HL-60 (cell line): ENCODE measurements at places on chromosomes 2 and 18.

GRCh38 chr2:238643400-238643907 lies 204.4 kb upstream of the TWIST2 start:
- DNase-seq: no peak

DNA sequence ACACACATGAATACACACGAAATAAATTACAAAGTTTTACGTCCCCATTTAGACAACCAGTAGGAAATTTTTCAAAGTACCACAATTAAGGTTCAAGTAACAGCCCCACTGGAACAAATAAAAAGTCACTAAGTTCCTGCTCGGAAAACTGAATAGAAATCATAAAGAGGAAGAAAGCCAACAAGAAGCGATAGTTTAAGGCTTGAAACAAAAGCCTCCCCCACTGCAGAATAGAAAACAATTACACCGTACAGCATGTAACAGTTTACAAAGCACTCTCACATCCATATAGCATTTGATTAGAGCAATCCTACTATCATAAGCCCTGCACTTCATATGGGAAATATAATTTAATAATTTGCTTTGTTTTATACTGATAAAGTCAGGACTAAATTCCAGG lies 15.5 kb downstream of the KLF7 start:
- no peak for DNase-seq

DNA sequence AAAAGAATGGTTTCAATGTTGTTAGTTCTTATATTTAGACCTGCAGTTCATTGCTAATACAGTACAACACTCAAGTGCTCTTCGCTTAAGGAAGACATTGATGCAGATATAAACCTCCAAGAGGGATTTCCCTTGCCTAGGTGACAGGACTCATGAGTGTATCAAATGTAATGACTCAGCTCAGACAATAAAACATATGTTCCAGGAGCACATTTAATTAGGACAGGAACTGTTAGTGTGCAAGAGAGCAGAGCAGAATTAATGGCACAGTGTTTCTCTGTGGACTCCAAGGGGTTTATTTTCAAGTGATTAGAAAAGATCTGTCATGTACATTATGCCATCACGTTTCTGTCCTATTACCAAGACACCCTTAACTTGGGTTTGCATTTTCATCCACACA lies 375.0 kb downstream of the LRRTM4 start:
- DNase-seq: no peak

- no peak for DNase-seq
Measured at GRCh38 chr18:13270279-13270855, 51.8 kb downstream of the LDLRAD4 start.

- DNase-seq: no peak
Measured at GRCh38 chr18:73947180-73947921, 200.3 kb downstream of the FBXO15 start.

DNA sequence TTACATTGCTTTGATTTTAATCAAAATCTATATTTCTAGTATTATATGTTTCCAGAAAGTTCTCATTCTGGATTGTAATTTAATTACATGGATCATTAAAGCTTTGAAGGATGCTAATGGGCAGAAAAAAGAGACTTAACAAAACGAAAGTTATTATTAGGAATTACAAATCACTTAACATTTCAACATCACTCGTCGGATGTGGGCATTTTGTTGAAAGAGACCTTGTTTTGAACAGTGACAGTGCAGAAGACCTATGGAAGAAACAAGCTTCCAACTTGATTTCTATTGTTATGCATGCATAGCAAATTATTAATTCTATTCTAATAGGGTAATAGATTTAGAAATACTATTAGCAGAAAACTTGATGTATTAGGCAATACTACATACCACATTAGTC lies 31.4 kb upstream of the DARS1 start:
- DNase-seq: no peak

DNA sequence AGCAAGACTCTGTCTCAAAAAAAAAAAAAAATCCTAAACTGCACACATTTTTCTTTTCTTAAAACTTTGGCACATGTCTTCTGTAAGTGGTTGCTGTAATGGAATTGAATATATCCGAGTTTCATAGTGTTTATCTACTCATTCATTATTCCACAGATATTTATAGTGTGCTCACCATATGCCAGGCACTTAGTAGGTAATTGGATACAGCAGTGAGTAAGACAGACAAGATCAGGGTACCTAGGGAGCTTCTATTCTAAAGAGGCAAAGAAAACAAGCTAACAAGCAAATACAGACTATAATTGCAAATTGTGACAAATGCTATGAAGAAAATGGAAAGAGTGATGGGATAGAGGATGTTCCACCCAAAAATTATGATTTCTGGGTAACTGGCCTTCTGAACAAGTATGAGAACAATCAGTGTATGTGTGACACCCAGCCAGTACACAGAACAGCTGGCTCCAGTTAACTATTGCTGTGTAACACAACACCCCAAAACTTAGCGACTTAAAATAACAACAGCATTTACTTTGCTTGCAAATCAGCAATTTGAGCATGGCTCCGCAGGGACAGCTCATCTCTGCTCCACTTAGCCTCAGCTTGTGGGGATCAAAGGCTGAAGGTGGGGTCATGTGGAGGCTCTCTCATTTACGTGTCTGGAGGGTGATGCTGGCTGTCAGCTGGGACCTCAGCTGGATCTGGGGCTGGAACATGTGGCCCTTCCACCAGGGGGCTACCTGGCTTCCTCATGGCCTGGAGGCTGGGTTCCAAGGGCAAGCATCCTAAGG lies 224.9 kb downstream of the INSIG2 start:
- no peak for DNase-seq

GRCh38 chr2:158723921-158724802 lies 71.0 kb upstream of the DAPL1 start:
- DNase-seq: no peak

- DNase-seq: no peak
Measured at GRCh38 chr2:157466764-157467163, 22.9 kb upstream of the CYTIP start.

DNA sequence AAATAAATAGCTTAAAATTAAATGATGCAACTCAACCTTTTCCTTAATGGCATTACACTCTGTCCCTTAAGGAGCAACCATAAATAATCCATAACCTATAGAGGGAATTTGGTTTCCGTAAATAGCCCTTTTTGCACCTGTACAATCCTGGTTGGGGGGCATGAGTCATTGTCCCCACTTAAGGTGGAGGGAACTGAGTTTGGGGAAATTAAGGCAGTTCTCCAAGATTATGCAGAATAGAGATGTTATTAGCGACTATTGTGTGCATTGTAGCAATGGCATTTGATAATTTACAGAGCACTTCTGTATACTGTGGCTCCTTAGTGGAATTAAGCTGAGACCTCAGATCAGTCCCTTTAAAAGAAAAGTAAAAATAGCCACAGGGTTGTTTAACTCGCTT lies 6.6 kb downstream of the MYCN start:
- no peak for DNase-seq

GRCh38 chr2:173107629-173108022 lies 32.0 kb downstream of the MAP3K20 start:
- DNase-seq: no peak

GRCh38 chr2:46334389-46335271 lies 37.4 kb downstream of the EPAS1 start:
- no peak for DNase-seq

DNA sequence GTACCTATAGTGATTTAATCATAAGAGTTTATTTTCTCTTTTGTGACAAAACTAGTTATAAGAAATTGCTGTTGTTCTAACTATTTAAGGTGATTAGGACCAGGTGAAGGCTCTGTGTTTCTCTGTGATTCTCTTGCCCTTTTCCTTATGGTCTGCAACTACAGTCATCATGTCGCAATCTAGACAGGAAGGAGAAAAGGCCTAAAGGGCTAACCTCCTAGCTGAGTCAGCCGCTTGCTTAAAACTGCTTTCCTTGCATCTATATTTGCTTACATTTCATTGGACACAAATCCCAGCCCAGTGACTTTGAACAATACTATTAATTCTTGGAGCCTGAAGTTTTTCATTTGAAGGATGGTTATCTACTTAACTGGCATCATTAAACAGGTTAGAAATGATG lies 93.1 kb downstream of the PIK3C3 start:
- peak; percentile 66 for DNase-seq

GRCh38 chr18:36264283-36264682 lies 33.2 kb upstream of the FHOD3 start:
- DNase-seq: no peak

GRCh38 chr2:173149491-173149890 lies 73.8 kb downstream of the MAP3K20 start:
- DNase-seq: no peak

- DNase-seq: no peak
Measured at GRCh38 chr2:235666213-235666781, 172.5 kb downstream of the AGAP1 start.

- DNase-seq: no peak
Measured at GRCh38 chr2:237909801-237910475, 50.5 kb downstream of the RAMP1 start.

GRCh38 chr2:3179208-3179607 lies 198.4 kb downstream of the EIPR1 start:
- DNase-seq: no peak

- DNase-seq: no peak
Measured at GRCh38 chr2:179571721-179572120, 289.7 kb downstream of the ZNF385B start.

DNA sequence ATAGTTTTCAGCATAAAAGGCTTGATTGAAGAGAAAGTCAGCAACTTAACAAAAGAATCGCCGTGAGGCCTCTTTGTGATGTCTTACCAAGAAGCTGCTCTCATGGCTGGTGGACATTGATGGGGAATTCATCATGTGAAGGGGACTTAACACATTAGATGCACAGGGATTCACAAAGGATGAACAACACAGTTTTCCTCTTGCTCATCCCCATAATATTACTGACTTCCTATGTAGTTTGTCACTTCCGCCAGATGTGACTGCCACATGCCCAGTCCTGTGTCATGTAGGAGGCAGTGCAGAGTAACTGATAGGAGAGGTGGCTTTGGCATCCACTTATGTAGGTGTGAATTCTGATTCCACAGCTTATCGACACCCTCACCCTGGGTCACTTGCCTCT lies 232.6 kb upstream of the LYPD1 start:
- DNase-seq: no peak

DNA sequence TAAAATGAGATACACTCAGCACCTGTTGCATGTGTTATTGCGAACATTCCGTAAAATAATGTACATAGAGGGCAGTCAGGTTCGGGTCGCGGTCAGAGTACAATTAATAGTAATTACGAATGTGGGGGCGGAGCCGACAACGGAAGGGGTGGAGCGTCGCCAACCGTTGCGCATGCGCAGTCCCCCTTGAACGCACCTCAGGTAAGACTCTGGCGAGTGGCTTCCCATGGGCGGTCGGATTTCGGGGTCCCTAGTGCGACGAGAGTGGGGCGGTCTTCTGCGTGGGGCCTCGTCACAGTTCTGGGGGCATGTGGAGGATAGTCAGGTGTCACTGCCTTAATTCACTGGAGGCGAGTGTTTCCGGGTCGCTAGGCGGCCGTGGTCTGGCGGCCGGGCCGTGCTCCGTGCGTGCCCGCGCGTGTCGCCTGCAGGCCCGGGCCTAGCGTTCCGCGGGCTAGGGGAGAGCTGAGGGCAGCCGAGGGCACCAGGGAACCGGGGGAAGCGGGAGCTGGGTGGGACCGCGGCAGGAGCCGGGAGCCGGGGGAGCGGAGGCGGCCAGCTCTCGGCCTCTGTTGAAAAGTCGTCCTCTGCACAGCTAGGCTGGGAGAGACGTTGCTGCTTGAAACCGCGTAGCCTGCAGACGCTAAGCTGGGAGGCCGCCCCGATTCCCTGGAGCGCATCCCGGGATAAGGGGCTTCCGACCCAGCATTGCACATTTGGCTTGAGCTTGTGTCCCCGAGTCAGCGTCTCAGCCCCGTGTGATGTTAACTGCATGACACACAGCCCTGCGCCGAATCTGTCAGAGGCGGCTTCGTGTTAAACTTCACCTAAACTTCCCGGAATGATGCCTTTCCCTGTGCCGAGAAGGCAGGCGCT lies at the start of gene CEBPZOS:
Gene CEBPZOS, plus strand, starts transcription at position 177 of the 876 bp plus-strand sequence. CDS start 3,209 bp downstream, outside the sequence.
- peak; percentile 82 for DNase-seq

- no peak for DNase-seq
Measured at GRCh38 chr2:192203876-192204275, 9.1 kb upstream of the TMEFF2 start.

DNA sequence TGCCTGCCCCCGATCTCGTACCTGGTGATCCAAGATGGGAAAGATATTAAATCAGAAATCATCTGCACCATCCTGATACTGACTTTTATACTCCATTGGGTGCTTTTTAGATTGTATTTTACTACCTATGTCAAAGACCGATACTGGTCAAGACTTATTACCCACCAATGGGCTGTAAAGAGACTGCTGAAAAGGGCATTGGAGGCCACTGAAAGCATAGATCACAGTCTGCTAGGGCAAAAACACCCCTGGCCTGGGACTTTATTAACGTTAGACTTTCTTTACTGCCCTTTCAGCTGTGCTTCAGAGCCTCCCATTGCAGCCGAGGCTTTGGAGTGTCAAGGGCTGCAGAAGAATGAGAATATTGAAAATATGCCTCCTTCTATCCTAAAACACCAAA lies 472.8 kb upstream of the DDX18 start:
- DNase-seq: no peak

DNA sequence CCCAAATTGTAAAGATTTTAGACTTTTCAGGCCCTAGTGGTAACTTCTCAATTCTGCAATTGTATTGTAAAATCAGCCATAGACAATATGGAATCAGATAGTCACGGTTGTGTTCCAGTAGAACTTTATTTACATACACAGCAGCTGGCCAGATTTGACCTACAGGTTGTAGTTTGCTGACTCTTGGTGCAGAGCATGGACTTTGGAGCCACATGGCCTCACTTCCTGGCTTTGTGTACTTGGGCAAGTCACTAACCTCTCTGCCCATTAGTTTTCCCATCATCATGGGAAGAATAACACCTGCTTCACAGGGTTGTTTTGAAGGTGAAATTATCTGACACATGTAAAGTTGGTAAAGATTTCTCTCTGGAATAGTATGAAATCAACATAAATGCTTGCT lies 147.6 kb downstream of the TMEM200C start:
- no peak for DNase-seq

DNA sequence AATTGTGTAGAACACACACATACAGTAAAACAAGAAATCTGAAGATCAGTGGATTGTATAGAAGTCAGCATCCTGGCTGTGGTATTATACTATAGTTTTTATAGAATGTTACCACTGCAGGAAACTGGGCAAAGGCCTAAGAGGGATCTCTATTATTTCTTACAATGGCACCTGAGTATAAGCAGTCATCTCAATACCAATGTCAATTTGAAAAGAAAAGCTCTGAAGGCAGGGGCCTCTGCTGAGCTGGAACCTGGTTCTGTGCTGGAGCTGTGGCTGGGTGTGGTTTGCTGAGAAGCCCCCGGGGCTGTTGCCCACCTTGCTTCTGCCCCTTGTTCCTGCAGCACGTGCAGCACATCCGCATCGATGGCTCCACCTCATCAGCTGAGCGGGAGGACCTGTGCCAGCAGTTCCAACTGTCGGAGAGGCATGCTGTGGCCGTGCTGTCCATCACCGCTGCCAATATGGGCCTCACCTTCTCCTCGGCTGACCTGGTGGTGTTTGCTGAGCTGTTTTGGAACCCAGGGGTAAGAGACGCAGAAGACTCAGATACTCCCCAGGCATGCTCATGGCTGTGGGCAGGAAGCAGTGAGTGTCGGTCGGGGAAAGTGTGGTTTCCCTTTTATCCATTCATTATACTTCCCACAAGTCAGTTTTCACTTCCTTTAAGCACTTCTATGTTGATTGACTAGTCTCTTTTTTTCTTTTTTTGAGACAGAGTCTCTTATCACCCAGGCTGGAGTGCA lies 23.5 kb upstream of the RPL37A start:
- DNase-seq: peak; percentile 26

- no peak for DNase-seq
Measured at GRCh38 chr18:8744656-8745055, 39.3 kb downstream of the MTCL1 start.

- no peak for DNase-seq
Measured at GRCh38 chr2:26979741-26980140, 9.3 kb downstream of the MAPRE3 start.
